ENCODE measurements at places on chromosomes 7 and 10. TPM values are rescaled to one million over a fixed set of nuclear protein-coding genes. Genes with fewer than 3 reads are reported as not detected.

DNA sequence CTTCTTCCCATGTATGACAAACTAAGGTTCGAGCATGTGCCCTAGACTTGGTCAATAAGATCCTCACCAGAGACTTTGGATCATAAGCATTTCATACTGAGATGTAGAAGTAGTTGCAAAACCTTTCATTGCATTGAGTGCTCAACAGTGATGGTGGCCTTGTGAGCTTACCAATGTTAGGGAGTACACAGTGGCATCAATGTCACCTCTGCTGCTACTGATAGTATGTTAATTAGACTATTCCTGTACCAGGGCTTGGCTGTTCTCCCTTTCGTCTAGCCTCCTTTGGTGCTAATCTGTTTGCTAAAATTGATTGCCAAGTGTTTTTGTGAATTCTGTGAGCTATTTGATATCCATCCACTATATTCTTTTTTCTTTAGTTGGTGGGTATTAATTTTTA is 264.5 kb upstream of the SEMA3C start:
- H3K27me3 ChIP-seq = no peaks in the 10 kb centered on the region
- no peak for DNase-seq
- no peak overlapping the region for H3K27ac ChIP-seq
- H3K36me3 ChIP-seq = no peaks in the 10 kb centered on the region
- no peaks in the 10 kb centered on the region for H3K4me1 ChIP-seq
- no peak overlapping the region for H3K4me3 ChIP-seq

Gene GPR37
- 0.21 TPM for total RNA-seq

- no peak overlapping the region for H3K4me3 ChIP-seq
- DNase-seq = no peak
- no peak overlapping the region for H3K27ac ChIP-seq
These were observed 10.8 kb downstream of the PRKCQ start for GRCh38 chr10:6569259-6569658.

Gene GRM3
- total RNA-seq = 13.6 TPM

Gene FXYD4
- total RNA-seq = not detected

- no peak overlapping the region for H3K27ac ChIP-seq
- no peaks in the 10 kb centered on the region for H3K36me3 ChIP-seq
- H3K4me3 ChIP-seq = no peak overlapping the region
These were observed 45.3 kb upstream of the EN2 start for GRCh38 chr7:155412416-155413253.

DNA sequence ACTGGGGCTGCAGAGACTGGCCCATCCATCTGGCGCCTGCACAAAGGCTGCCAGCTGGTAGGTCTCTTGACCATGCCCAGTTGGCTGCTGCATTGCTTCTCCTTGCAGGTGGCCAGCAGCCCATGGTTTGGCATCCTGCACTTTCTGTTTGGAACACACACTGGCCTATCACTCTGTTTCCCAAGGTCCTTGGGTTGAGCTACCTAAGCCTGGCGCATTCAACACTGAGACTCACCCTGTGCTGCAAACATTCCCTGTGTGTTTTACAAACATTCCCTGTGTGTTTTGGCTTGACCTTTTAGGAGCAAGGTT is 55.5 kb downstream of the TACR2 start:
- no peaks in the 10 kb centered on the region for H3K4me1 ChIP-seq
- no peak overlapping the region for H3K4me3 ChIP-seq
- H3K27ac ChIP-seq = no peak overlapping the region
- no peaks in the 10 kb centered on the region for H3K36me3 ChIP-seq
- no peak for DNase-seq
- H3K27me3 ChIP-seq = no peaks in the 10 kb centered on the region

DNA sequence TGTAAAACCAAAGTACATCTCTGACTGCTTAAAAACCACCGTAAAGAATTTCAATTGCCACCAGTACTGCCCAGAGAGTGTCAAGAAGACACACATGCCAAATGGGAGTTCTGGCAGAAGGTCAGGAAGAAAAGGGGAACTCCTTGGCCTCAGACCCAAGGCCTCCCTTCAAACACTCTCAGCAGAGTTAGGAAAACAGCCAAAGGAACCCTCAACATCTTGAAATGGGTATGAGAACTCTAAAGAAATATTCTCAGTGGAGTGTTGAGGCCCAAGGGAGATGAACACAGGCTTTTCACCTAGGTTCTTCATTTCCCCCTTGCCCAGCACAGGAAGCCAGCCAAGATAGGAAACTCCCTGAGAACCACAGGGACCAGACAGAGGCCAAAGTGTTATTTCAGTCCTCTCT is 96.1 kb upstream of the ASAH2 start:
- H3K4me1 ChIP-seq = no peaks in the 10 kb centered on the region
- DNase-seq = no peak
- no peaks in the 10 kb centered on the region for H3K27me3 ChIP-seq
- H3K27ac ChIP-seq = no peak overlapping the region
- H3K36me3 ChIP-seq = no peaks in the 10 kb centered on the region

Gene HSPB1
- total RNA-seq = 9.7 TPM

Gene COL28A1
- total RNA-seq = 0.60 TPM

DNA sequence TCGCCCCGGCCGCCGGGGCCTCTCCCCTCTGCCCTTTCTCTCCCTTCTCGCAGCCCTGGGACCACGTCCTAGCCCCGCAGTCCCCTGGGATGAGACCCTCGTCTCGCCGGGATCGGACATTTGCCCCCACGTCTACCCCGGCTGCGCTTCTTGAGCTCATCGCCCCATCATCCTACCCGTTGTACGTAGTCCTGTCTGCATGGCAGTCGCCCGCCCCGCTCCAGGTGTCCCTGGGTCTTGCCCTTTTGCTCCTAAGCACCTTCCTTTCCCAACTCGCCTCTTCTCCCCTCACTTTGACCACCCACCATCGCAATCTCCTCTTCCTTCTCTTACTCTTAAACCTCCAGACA is 582 bp downstream of the TPST1 start:
- peak overlapping the region; percentile 99 for H3K4me3 ChIP-seq
- H3K27ac ChIP-seq = peak overlapping the region; percentile 96
- H3K36me3 ChIP-seq = no peaks in the 10 kb centered on the region
- peaks cover 9% of the 10 kb centered on the region for H3K4me1 ChIP-seq
- peak; percentile 54 for DNase-seq

Gene PTF1A
- not detected for total RNA-seq

GRCh38 chr10:46270086-46270811 is 16.5 kb upstream of the ANTXRL start:
- DNase-seq = no peak
- H3K36me3 ChIP-seq = no peaks in the 10 kb centered on the region
- no peak overlapping the region for H3K27ac ChIP-seq
- H3K4me1 ChIP-seq = no peaks in the 10 kb centered on the region
